ENCODE measurements at places on chromosomes 5 and 9.

GRCh38 chr5:40141896-40142295, 537.8 kb upstream of the PTGER4 start:
- peaks cover 12% of the 10 kb centered on the region for H3K36me3 ChIP-seq
- H3K4me1 ChIP-seq, result peaks cover 32% of the 10 kb centered on the region
- H3K27ac ChIP-seq, result peak overlapping the region; percentile 71
- no peak overlapping the region for H3K4me3 ChIP-seq
- no peaks in the 10 kb centered on the region for H3K27me3 ChIP-seq

DNA sequence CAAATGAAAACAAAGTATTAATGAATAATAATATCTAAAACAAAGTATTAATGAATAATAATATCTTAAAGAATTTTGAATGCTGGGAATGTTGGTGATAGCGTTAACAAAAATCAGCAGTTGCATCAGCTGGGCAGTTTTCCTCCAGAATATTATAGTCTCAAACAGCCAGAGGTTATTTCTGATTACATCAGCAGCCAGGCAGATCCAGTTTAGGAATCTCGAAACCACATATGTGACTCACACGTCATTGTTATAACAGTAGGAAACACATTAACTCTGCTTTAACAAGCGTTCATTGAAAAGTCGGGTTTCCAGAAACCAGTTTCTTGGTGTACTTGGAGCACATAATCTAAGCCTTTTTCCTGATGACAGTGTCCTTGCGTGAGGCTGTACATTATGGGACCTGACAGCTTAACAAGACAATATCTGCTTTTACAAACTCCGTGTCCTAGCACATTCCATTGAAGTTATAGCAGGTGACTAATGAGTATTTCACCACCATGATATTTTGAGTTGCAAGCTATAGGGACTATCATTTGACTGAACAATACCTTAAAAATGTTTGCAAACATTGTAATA, 559.5 kb upstream of the KLF4 start:
- no peak overlapping the region for H3K27ac ChIP-seq
- no peak for DNase-seq
- H3K4me3 ChIP-seq, result no peak overlapping the region
- peaks cover 1% of the 10 kb centered on the region for H3K27me3 ChIP-seq
- H3K4me1 ChIP-seq, result peaks cover 30% of the 10 kb centered on the region

- DNase-seq, result no peak
- H3K4me1 ChIP-seq, result peaks cover 26% of the 10 kb centered on the region
Measured at GRCh38 chr9:129204840-129205239, 26.8 kb upstream of the IER5L start.

DNA sequence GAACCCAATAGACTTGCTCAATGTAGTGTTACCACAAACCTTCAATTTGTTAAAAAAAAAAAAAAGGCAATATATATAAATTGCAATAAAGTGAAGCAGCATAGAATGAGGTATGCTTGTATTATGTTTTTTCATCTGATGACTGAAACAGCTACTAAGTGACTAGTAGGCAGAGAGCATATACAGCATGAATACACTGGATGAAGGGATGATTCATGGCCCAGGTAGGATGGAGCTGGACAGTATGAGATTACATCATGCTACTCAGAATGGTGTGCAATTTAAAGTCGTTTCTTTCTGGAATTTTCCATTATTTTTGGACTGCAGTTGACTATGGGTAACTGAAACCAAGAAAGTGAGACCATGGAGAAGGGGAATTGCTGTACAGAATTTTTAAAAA, 161.2 kb downstream of the GNA14 start:
- no peak for DNase-seq
- H3K4me3 ChIP-seq, result no peak overlapping the region
- H3K27ac ChIP-seq, result no peak overlapping the region
- H3K36me3 ChIP-seq, result peaks cover 4% of the 10 kb centered on the region
- no peaks in the 10 kb centered on the region for H3K4me1 ChIP-seq

Measured in mesothelial cell of epicardium (in vitro differentiated cells).